ENCODE measurements at places on chromosomes 1 and 21.
A peak's percentile ranks its signal among the peaks of the same experiment; 100 is the strongest.

DNA sequence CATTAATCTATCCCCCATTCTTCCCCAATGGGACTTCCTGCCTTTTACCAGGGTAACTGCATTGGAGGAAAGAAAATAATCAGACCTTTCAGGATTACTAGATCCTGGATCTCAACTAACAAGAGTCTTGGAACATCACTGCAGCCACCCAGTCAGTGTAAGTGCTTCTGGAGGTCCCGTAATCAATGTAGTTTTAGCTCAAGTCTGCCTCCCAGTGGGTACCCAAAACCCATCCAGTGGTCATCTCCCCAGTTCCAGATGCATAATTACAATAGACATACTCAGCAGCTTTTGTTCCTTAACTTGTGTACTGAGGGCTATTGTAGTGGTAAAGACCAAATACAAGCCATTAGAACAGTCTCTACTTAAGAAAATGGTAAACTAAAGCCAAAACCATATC, 319.1 kb downstream of the GPATCH2 start:
- DNase-seq: no peak

- no peak for DNase-seq
Observed at GRCh38 chr1:30472009-30472408, 251.4 kb downstream of the MATN1 start.

DNA sequence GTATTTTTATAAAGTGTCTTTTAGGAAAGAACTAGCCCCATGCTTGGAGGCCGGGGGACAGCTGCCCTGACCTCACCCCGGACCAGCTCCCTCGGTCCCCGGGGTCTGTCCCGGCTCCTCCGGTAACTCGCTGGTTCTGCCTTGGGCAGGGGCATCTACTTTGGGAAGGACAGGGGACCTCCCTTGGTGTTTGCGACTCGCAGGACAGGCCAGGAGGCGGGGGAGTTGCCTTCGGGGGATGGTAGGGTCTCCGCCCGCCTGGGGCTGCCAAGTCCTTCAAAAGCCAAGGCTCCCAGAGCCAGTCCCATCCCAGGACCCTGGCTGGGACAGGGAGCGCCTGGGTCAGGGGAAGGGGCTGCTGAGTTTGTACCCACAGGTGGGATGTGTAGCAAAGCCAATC, 157.9 kb downstream of the PEX14 start:
- DNase-seq: no peak

- DNase-seq: no peak
Observed at GRCh38 chr1:6325482-6325881, 64.6 kb upstream of the GPR153 start.

DNA sequence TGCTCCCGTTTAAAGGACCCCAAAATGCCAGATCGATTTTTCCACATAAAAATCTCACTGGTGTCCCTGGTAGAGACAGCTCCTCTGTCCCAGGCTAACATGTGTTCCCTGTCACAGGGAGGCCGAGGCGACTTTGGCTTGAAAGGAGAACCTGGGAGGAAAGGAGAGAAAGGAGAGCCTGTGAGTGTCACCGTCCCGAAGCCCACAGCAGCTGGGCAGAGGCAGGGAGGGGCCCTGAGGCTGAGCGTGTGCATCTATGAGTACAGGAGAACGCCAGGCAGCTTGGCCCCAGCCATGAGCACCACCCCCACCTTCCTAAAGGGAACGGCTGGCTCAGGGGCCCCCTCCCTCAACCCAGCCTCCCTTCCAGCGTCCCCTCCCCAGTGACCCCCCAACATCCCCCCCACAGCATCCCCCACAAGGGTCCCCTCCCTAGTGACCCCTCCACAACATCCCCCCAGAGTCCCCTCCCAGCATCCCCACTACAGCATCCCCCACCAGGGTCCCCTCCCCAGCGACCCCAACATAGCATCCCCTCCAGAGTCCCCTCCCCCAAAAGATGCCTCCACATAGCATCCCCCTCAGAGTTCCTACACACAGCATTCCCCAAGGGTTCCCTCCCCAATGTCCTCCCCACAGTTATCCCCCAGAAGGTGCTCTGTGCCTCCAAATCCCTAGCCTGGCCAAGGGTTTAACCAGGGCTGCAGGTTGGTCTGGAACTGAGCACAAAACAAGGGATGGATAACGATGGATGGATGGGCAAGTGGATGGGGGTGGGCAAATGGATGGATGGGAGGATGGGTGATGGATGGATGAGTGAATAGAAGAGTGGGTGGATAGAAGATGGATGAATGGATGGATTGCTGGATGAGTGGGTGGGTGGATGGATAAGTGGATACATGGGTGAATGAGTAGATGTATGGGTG, 25.1 kb downstream of the COL6A2 start:
- no peak for DNase-seq

DNA sequence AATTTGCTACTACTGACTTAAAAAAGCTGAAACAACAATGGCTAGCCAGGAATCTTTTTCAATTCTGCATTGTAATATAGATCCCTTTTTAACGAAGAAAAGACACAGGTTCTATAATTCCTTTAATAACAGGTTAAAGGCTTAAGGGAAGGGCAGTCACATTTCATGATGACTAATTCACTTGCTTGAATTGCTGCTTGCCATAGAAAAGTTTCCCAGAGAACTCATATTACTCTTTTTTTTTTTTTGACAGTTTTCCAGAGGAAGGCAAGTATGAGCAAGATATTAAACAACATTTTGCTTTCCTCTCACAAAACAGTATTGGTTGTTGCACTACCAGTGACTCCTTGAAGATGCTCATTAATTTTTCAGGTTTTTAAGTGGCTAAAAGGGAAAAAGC, 60.9 kb downstream of the IL23R start:
- DNase-seq: no peak

GRCh38 chr21:32306021-32306780, 7.5 kb downstream of the MRAP start:
- no peak for DNase-seq

DNA sequence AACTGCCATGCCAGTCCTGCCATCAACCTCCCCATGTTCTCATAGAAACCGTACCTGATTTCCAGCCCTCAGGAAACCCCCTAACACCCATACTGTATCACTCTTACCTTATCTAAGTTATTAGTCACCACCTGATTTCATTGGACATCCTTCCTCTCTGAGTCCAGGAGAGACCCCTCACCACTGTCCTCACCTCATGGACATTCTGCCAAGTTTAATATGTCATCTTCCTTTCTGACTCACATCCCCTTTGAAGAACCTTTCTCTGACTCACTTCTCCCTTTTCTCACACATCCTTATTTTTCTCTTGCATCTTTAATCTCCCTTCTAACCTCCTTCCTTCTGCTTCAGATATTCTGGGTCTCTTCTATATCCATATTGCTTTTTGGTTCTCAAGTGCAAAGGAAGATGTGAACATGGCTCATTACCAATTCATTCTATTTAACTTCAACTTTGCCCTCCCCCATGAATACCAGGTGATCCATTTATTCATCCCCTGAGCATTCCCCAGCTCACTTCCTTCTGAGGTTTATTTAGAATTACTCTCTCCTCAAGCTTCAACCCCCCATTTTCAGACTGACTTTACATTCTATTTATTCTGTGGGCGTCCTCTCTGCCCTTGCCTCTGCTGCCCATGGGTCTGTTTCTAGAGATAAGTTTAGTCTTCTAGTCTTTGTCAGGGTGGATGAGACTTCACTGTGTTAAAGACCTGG, 206.8 kb upstream of the ESRRG start:
- DNase-seq: no peak

DNA sequence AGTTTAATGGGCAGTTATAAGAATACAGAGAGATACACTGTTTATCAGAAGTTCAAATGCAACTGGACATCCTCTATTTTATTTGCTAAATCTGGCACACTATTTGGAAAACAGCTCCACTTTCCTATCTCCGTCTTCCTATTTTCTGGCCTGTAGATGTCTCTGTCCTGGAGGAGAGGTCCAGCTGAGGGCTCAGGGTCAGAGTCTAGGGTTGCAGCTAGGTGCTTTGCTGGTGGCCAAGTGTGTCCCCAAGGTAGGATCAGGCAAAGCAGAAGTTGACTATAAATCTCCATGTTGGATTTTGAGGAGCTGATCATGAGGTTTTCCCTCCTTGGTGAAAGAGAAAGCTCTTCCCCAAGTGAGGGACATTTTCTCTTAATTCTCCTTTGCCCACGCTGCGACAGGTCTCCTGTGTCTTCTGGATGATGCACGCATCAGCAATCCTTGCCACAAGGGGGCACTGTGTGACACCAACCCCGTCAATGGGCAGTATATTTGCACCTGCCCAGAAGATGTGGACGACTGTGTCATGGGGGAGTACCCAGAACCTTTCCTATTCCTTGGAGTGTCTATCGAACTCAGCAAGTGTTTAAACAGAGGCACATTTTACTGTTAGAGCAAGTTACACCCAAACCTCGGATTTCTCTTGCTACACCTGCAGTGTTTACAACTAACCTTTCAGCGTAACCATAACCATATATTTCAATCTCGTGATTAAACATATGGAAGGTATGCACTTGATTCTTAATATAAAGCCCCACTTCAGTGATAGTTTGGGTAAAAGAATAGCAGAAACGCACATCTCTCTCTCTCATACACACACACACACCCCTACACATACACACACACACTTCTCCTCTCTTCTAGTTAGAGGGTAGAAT, 10.2 kb downstream of the ADAM30 start:
- peak; percentile 43 for DNase-seq

DNA sequence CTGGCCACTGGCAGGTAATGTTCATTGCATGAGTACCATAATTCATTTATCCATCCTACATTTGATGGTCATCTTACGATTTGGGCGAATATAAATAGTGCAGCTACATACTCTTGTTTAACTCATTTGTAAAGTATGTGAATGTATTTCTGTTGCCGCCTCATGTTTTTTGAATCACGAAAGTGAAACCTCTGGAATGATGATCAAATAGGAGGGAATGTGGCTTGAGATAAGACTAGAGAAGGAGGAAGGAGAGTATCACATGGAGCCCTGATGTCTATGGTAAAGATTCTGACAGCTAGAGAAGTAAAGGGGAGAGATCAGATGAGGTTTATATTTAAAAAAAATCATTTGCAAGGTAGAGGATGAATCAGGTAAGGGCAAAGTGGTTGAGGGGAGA, 8.0 kb downstream of the MRPS14 start:
- peak; percentile 75 for DNase-seq

GRCh38 chr1:64112281-64112680, 91.1 kb upstream of the UBE2U start:
- DNase-seq: peak; percentile 51

- DNase-seq: no peak
Observed at GRCh38 chr1:72650843-72651435, 368.6 kb upstream of the NEGR1 start.

- no peak for DNase-seq
Observed at GRCh38 chr21:44802396-44803153, 955 bp upstream of the UBE2G2 start.

DNA sequence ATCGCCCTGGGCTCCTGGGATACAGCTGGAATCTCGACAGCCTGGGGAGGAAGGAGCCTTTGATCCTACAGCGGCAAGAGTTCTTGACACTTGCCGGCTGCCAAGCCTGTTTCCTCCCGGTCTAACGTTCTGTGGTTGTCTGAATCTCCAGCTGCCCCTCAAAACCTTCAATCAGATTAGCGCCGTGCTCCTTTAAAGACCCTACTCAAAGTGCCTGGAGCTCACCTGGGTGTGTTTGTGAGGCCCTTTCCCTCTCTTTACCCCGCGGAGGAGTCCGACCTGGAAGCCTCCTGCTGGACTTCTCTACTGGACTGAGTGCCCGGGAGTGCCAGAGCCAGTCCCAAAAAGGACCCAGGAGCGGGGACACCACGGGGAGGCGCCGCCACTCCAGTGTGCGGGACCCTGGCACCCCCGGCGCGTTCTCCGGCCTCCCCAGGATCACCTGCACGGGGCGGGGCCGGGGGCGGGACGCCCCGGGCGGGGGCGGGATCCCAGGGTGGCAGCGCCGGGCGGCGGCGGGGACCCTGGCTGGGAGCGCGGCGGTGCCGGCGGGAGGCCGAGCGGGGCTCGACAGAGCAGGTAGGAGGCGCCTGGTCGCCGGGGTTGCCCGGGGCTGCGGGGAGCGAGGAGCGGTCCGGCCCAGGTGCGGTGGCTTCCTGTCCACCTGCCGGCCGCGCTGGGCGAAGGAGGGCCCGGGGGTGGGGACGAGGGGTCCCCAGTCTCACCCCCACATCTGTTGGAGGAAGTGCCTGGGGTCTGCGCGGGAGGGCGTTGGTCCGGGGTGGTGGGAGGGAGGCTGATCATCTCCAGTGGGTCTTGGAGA, at the start of gene NCMAP:
Gene NCMAP (plus strand): TSS at position 497 of the 823 bp plus-strand sequence. CDS start 39,344 bp downstream, outside the sequence.
- DNase-seq: no peak

- no peak for DNase-seq
Observed at GRCh38 chr1:67285780-67286488, 21.7 kb upstream of the IL12RB2 start.

GRCh38 chr1:225477296-225477911, 49.6 kb upstream of the LBR start:
- no peak for DNase-seq

DNA sequence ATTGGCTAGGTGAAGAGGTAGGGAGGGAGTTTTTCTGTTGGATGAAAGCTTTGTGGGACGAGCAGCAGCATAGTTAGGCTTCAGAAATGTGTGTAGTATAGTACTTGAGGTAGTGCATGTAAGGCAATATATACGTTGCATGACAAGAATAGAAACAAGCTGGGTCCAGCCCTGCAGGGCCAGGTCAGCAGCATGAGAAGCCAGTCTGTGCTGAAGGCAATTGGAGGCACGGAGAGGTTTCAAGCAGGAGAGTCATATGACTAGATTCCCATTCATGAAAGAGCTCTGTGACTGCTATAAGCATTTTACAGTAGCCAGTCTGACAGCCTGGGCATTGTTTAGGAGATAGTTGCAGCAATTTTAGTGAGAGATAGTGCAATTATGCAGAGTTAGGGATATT, 84.2 kb upstream of the DSCAM start:
- no peak for DNase-seq

DNA sequence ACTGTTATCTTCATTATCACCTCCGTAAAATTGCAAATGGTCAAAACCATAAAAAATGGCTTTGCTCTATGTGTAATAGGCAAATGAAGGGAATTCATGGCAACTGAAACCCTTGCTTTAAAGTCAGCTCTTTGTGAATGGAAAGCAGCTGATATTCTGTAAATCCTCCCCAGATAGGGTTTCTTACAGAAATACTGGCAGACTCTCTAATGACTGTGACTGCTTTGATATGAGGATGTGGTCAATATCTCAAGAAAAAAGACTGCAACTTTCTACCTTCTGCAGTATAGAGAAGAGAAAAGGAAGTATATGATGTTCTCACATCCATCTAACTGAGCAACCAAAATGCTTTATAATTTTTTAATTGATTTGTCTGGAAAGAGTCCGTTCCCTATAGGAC, 193.1 kb downstream of the ST6GALNAC3 start:
- no peak for DNase-seq

DNA sequence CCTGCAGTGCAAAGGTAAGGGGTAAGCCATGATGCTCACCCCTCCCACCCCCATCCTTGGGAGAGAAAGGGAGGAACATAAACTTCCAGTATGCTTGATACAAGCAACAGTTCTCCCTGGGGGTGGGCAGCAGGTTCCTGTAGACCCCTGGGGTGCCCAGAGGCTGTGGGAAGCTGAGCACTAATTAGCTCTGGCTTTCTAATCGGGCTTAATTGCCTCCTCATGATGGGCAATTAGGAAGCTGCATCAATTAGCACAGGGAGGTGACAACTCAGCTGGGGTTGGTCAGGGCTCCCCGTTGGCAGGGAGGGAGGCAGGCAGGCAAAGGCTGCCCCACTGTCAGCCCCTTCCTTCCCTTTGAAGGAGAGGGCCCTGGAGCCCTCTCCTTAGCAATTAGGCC, 15.7 kb upstream of the LMNA start:
- DNase-seq: no peak

Data from fibroblast of villous mesenchyme (primary cell).